ENCODE measurements at places on chromosomes 7 and 10.

GRCh38 chr10:120738658-120739057 is 112.5 kb upstream of the WDR11 start:
- no peak for DNase-seq

- no peak for DNase-seq
Measured at GRCh38 chr7:157813741-157814661, 477.2 kb downstream of the DNAJB6 start.

- DNase-seq, result no peak
Measured at GRCh38 chr7:146177301-146177700, 60.7 kb downstream of the CNTNAP2 start.

GRCh38 chr7:18018296-18019215 is 9.1 kb downstream of the PRPS1L1 start:
- DNase-seq, result no peak

- DNase-seq, result no peak
Measured at GRCh38 chr10:118330295-118331076, 11.6 kb downstream of the FAM204A start.

DNA sequence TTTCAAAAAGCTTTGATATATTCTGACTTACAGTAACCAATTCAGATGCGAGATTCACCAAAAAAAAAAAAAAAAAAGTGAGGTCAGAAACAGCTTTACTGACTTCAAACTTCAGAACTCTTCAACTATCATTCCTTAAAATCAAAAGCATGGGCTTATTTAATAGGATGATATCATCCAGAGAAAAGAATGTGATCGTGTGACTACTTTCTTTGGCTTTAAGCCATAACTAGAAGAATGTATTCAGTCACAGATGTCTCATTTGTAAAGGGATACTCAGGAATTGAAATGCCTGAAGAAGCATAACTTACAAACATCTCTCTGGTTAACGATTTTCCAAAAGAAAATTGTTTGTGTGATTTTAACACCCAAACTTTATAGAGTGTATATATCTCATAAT is 11.5 kb downstream of the TPK1 start:
- no peak for DNase-seq

DNA sequence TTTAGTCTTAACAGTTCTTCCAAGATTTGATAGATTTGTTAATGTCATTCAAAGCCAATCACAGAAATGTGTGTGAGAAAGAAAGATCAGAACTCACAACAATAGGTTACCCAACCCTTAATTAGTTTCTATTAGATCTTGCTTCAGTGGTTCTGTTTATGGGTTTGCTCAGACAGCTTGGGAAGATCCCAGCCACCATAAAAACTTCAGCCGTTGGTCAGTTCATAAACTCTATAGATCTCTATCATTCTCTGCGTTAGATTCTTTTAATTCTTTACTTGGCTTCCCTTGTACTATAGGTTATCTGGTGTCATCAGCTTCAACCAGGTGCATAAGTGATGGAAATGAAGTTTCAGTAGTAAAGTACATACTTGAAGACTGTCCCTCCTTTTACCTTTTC is 54.4 kb downstream of the ZNF277 start:
- DNase-seq, result no peak

- no peak for DNase-seq
Measured at GRCh38 chr7:116772423-116772863, 89.9 kb upstream of the CAPZA2 start.

DNA sequence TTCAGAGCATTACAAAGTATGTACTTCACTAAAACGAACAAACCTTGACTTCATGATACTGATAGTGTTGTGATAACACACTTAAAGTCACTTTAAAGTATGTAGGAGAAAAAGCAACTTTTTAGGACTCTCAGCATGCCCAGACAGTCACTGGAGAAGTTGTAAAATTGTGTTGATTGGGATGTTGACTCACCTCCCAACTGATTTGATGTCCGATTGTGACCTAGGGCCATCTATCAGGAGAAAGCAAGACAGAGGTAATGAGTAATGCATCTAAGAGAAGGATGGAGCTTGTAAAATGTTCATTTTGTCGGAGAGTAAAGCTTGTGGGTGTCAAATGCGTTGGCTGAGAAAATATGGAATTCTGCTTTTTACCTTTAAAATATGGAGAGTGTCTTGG is 135.4 kb upstream of the SEMA3D start:
- DNase-seq, result no peak

GRCh38 chr10:102617041-102617440 is 27.2 kb upstream of the TRIM8 start:
- no peak for DNase-seq

DNA sequence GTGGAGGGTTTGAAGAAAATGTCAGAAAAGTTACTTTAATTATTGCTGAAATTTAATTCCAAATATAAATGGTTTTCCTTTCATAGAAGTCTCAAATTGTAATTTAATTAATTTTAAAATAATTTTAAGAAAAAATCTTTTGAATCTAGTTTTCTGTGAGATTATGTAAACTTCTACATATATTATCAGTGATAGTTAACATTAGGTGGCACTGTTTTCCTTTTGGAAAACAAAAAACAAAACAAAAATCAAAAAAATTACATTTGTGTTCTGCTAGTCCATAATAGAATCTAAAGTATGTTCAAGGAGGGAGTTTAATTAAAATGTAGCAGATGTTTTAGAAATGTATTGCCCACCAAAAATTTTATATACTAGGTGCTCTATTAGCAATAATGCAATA is 1456.7 kb downstream of the REEP3 start:
- DNase-seq, result no peak

- no peak for DNase-seq
Measured at GRCh38 chr10:52228556-52228955, 85.5 kb upstream of the DKK1 start.

- DNase-seq, result no peak
Measured at GRCh38 chr10:24214762-24215161, 5.8 kb downstream of the KIAA1217 start.

DNA sequence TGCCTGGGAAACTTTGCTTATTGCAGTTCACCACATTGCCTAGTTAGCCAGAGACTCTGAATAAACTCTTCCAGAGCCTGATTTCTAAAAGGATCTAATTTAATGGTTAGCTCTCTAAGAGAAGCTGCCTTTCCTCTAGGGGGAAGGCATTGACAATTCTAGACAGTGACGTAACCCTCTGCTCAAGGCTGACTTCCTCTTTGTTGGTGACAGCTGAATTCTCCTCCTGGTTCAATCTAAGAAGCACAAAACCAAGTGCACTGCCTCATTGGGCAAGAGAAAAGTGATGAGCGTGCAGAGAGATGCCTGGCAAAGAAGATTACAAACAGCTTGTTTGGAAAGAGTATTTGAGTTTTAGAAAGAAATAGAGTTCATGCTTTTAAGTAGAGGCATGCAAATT is 102.7 kb downstream of the MACC1 start:
- DNase-seq, result peak; percentile 2

DNA sequence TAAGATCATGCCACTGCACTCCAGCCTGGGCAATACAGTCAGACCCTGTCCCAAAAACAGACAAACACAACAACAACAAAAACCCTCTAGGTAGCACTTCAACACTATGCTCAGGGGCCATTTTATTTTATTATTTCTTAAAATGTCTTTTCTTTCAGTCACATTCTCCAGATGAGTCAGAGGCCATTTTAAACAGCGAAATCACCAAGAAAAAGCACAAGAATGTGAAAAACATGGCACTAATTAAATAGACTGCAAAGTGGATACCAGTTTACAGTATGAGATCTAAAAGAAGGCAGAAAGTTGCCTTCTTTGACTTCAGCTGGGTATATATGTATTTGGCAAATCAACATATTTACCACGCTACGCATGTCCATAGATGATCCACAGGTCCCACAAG is 6.1 kb upstream of the FGL2 start:
- DNase-seq, result no peak

GRCh38 chr7:132124575-132124974 is 451.7 kb downstream of the PLXNA4 start:
- no peak for DNase-seq

DNA sequence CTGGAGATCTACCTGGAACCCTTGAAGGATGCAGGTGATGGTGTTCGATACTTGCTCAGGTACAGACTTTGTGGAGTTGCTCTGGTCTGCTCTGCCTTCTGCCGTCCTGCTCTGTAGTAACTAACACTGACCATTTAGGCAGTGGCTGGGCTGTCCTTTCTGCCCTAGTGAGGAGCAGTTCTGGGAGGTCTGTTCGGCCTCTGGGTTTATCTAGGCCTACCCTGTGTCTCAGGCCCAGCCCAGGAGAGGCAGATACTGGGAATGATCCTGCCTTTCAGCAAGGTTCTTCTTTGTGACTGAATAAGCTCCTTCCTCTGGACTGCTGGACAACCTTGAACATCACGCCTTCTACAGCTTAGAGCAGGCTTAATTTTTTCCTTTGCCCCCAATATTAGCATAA is 1.7 kb downstream of the ZFYVE27 start:
- DNase-seq, result no peak

GRCh38 chr10:50497758-50498157 is 126.0 kb downstream of the SGMS1 start:
- no peak for DNase-seq

DNA sequence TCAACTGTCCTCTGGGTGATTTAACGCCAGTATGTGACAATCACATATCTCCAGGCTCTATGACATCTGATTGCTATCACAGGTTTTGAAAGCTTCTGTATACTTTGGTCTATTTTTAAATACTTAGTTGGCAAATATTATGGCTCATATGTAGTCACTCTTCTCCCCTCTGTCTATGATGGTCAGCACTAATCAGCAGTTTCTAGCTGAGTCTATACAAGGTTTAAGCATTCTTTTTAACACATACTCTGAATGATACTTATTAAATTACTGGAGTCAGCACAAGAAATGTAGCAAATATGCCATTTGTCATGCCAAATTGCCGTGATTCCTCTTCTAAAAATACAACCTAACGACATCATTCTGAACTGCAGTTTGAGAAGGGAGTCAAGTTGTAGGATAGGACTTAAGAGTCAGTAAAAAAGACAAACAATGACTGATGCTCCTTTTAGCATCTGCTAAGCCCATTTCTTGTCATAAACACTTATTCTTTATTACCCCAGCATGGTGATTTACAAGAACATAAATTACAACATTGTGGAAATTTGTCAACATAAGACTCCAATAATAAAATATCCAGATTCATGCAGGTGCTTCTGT is 947.8 kb downstream of the XPNPEP1 start:
- DNase-seq, result no peak

DNA sequence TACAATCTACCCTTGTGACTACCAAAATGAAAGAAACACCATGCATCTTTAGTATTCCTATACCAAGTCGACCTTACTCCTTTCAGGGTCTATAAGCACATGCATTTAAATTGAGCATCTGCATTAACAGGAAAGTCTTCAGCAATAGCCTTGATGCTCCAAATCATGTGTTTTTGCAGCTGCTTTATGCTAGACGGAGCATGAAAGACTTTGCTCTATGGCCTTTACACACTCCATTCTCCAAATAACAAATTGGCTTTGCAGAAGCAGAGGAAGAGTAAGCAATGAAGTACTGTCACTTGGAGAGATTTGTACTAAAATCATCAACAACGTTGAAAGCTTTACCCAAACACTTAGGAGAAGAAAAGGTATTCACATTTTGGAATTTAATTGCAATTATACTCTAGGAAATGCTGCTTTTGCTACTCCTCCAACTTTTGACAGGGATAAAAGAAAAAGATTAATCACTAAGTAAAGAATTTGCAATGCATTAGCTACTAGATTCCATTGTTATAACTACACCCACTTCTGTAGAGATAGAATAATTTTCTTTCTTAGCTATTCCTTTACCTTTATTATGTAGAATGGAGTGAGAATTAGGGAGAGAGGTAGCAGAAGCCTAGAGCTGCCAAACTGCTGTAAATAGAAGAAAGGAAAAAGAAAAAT is 131.8 kb downstream of the SEMA3E start:
- DNase-seq, result no peak

- DNase-seq, result no peak
Measured at GRCh38 chr7:74282748-74283459, 6.3 kb upstream of the CLIP2 start.

DNA sequence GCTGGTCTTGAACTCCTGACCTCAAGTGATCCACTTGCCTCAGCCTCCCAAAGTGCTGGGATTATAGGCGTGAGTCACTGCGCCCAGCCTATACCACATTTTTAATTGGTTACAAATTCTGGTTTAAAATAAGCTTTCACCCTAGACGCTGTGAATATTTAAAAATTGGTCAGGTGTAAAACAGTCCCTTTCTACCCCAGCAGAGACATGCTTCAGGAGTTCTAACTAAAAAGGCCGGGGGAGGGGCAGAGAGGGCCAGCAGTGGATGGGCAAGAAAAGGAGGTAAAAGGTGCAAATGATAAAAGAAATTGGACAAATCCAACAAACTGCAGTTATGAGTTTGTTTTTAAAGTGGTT is 70.0 kb downstream of the WAPL start:
- no peak for DNase-seq

DNA sequence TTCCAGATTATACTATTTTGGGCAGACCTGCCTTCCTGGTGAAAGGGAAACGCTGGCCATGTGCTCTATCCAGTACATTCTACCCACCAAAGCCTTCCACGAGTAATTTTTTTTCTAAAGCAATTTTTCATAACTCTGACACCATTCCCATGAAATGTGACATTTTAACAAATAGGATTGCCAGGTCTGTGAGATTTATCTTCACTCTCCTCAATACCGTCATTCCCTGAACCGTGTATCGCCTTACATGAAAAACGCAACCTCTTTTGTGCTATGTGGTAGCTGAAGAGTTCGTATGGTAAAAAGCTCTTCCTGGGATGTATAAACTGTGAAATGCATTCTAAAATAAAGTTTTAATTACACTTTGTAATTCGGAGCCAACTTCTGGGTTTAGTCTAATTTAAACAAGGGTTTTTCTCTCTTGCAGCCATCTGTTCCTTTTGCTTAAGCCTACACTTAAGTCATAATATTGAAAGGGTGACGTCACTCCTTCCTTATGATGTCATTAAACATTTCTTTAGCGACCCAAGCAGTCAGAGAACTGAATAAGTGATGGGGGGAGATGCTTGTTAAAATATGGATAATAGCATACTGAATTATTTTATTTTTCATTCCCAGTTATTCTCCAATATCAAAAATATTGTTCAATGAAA is 27.7 kb downstream of the C1QL3 start:
- DNase-seq, result no peak

DNA sequence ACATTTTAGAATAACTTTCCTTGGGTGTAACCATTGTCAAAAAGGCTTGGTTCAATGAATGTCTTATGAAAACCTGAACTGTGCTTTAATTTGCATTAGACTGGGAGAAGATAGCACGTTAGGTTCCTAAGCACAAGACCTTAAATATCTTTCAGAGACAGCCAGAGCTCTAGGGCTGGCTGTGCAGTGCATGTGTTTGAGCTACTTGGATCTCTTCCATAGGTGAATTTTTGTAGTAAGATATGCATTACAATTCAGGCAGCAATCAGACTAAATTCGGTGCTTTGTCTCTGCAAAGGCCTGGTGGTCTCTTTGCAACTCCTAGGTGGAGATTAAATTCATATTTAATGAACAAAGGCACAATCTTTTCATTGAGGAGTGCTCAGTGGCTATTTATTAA is 192.0 kb downstream of the ZNF438 start:
- no peak for DNase-seq

DNA sequence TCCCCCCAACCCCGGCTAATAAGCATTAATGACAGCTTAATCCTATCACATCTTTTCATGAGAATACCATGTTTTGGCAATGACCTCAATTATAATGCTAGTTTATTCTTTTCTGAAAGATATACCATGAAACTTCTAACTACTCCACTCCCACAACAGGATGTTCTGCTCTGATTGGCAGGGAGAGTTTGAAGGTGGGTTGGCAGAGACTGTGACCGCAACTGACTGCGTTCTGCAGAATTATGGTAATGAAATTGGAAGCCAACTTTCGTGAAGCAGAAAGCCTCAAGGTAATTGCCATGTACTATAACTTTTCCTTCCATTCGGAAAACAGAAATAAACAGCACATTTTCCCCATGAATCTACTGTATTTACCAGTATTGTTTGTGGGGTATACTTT is 288.2 kb upstream of the SEMA3D start:
- DNase-seq, result no peak

Measured in amygdala (tissue), 56 donors.